LHCN-M2 (cell line): ENCODE measurements at places on chromosomes 5 and 9. TPM values are rescaled to one million over a fixed set of nuclear protein-coding genes. Genes with fewer than 3 reads are reported as not detected.

Gene UGT3A2
- total RNA-seq, result 1.1 TPM in 1 of 2 replicates, not detected in the other

Gene CSF2
- not detected in 2 replicates for total RNA-seq

Gene ADRB2
- total RNA-seq, result 4.1 and 4.8 TPM in 2 replicates

Gene OTP
- total RNA-seq, result not detected in 2 replicates

Gene PCDHGB6
- 0.32 and 0.40 TPM in 2 replicates for total RNA-seq
